ENCODE measurements at places on chromosomes 4 and X.

DNA sequence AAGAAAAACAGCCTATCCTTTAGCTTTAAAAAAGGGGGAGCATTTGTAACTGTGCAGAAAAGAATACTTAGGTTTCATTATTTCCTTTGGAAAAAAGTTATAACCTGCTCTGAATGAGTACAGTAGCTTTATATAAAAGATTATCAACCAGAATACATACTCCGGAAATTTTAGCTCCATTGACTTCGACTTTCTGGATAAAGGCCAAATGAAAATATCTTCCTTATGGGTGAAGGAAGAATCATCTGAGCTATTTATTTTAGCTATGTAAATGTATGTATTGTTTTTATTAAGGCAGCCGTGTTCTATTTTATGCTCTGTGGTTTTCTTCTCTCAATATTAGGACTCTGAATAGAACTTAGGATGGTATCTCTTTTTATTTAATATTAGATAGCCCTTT is 69.0 kb upstream of the ETNPPL start:
- no peak for DNase-seq

GRCh38 chr4:102641793-102642192 is 119.0 kb downstream of the MANBA start:
- DNase-seq, result no peak

DNA sequence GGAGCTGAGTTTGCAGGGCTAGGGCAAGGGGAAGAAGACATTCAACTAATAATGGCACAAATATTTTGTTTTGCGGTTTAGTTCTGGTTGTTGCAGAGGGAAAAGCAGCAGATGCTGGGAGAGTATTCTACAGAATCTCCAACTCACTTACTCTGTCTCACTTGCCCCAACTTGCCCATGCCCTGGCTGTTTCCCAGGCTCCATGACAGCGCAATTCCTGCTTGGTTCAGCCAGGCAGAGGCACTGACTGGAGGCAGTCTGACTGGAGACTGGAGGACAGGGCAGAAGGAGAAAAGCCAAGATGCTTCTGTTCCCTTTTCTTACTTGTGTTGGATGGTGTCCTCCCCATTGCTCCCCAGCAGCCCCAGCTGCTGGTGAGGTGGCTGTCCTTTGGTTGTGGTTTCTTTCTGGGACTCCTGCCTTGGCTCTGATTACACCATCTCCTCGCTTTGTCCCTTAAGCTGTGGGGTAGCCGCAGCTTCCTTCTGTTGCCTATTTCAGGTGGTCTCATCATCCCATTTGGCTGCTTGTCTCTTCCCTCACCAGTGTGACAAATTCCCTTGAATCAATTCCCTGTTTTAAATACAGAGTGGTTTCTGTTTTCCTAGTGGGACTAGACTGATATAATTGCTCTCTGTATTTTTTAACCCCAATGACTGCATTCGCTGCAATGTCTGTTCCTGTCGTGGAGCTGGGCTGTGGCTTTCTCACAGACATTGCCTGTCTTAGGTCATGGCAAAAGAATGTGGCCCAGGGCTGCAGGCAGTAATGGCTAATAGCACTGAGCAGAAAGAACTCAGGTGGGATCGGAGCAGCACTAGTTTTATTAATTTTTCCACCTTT is 24.2 kb upstream of the RASL11B start:
- DNase-seq, result no peak

GRCh38 chr4:6641971-6642320 is 1.5 kb downstream of the MRFAP1 start:
- DNase-seq, result no peak

DNA sequence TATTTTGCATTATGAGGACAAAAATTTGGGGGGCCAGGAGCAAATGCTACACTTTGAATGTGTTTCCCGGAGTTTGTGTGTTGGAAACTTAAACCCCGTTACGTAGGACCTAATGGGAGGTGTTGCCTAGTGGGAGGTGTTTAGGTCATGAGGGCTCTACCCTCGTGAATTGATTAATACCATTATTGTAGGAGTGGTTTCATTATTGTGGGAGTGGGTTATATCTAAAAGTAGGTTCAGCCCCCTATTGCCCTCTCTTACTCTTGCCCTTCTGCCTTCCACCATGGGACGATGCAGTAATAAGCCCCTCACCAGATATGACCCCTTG is 15.5 kb downstream of the UBA6 start:
- DNase-seq, result no peak

DNA sequence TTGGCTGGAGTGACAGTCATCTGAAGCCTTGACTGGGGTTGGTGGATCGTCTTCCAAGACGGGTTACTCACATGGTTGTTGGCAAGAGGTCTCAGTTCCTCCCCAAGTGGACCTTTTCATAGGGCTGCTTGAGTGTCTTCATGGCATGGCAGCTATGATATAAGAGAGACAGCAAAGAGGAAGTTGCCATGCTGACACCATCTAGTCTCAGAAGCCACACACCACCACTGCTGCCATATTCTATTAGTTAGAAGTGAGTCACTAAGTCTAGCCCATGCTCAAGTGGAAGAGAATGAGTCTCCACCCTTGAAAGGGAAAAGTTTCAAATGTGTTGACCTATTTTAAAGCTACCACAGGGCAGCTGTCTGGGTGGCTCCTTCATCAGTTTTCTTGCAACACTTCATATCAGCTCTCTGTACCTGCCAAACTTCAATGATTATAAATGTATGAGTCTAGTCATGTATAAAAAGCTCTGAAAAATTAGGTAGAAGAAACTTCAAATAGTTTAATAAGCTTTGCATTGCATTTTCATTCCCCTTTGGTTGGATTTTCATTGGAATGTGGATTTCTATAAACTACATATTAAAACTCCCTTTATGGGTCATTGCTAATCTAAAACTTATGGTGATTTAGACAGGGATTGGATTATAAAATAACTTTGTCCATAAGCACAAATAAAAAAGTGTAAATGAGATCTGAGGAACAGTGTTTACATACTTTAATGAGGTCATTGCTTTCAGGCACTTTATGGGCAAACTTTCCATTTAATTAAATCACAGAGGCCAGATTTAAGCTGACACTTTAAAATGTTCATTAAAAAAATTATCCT is 68.0 kb upstream of the ATXN3L start:
- no peak for DNase-seq

DNA sequence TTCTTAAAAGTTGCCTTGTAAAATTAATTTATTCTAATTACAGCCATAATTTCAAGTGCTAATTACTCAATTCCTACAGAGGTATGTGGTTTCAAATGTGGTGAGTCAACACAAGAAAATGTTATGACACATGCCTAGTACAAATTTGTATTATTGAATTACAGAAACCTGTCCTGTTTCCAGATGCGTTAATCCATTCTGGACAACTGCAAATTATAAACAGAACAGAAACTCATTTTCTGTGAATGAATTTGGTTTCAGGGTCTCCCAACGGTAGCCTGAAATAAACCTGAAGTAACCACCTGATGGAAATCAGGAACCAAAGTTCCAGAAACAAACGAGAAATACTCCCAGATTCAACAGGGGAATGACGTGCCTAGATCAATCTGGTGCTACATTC is 328.6 kb upstream of the F9 start:
- no peak for DNase-seq

- no peak for DNase-seq
Observed at GRCh38 chr4:11074581-11075241, 354.0 kb downstream of the HS3ST1 start.

- no peak for DNase-seq
Observed at GRCh38 chrX:133335027-133335426, 80.3 kb downstream of the GPC4 start.

GRCh38 chrX:14564058-14564457 is 34.7 kb downstream of the GLRA2 start:
- no peak for DNase-seq

GRCh38 chr4:5956285-5957021 is 61.8 kb downstream of the C4orf50 start:
- DNase-seq, result no peak

DNA sequence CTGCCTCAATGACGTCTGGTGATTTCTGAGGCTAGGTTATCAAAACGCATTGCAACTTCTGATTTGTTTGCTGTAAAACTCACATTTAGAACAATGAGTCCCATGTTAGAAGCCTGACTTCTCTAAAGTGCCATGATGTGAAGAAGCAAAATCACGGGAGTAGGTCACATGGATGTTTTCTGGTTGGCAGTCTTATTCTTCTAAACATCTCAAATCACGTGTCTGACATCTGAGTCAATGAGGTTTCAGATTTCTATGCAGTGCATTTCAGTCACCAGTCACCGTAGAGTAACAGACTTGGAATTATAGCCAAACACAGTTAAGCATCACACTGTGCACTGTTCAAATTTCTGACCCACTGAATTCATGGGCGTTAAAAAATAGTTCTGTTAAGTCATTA is 482.1 kb downstream of the TMA16 start:
- DNase-seq, result no peak

- no peak for DNase-seq
Observed at GRCh38 chr4:39913471-39913870, 64.2 kb downstream of the PDS5A start.

DNA sequence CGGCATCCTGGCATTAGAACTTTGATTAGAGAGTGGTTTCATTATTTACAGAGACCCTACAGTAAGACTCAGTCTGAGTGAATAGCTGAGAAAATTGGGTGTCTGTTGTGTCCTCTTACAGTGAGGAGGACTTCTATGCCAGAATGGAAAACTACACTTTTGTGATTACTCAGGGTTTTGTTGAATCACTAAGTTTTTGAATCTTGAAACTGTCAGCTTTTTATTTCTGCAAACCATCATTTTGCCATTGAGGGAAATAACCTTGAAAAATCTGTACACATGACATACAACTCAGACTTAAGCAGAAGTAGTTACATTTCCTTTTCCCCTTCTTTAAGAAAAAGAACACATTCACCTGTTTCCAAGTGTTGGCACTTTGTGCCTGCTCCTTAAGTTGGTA is 117.6 kb upstream of the RASGEF1B start:
- DNase-seq, result no peak

DNA sequence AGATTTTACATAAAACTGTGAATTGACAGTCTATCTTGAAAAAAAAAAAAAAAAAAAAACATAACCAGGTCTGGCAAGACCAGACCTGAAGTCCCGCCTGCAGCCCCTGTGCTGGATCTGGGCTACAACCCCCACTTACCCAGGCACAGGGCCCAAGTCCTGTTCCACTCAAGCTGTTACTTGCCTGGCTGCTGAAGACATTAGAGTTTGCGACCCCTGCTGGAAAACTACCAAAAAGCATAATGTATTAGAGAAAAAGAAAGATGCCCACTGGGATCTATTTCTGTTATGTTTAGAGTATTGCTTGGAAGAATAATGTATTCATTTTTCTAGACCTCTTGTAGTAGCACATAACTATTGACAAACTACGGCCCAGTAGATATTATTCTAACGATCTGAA is 4.7 kb downstream of the HS3ST1 start:
- DNase-seq, result no peak
